ENCODE measurements at places on chromosomes 3 and 15. TPM values are rescaled to one million over a fixed set of nuclear protein-coding genes. Genes with fewer than 3 reads are reported as not detected.

Gene LMLN
- total RNA-seq, result 7.1 TPM

Gene TMEM207
- total RNA-seq, result not detected

Gene FSTL1
- 0.79 TPM for total RNA-seq

Gene SPATA12
- 0.13 TPM for total RNA-seq

Gene RHCG
- not detected for total RNA-seq

Gene RGMA
- total RNA-seq, result not detected

Gene NAA50
- 159 TPM for total RNA-seq

Gene TICRR
- 44.4 TPM for total RNA-seq

Gene C3orf70
- not detected for total RNA-seq

Gene PAQR5
- total RNA-seq, result not detected

Gene DCUN1D1
- total RNA-seq, result 44.0 TPM

Gene SCN11A
- 0.22 TPM for total RNA-seq

Gene FAM107A
- total RNA-seq, result not detected

Gene CPEB1
- total RNA-seq, result not detected

Gene VIPR1
- total RNA-seq, result not detected

Gene ENTPD3
- not detected for total RNA-seq

Gene BNC1
- total RNA-seq, result not detected

Gene GAP43
- not detected for total RNA-seq

Gene SH2D7
- total RNA-seq, result not detected

Gene NPAP1
- total RNA-seq, result not detected

Gene UNC13C
- total RNA-seq, result not detected

Gene GP5
- not detected for total RNA-seq

Gene ERC2
- not detected for total RNA-seq

Gene GJD2
- total RNA-seq, result not detected

Gene ECE2
- total RNA-seq, result not detected

Gene ERICH6
- total RNA-seq, result not detected

Gene PXYLP1
- 4.2 TPM for total RNA-seq

Gene MYH15
- total RNA-seq, result 0.06 TPM

Gene OCA2
- total RNA-seq, result not detected

Gene RARB
- total RNA-seq, result not detected

Gene DNAJC19
- 59.7 TPM for total RNA-seq

Gene BFSP2
- total RNA-seq, result 19.2 TPM

Gene GRIP2
- total RNA-seq, result not detected

Gene COL6A5
- total RNA-seq, result not detected

Gene THOC7
- total RNA-seq, result 103 TPM

Gene NRG4
- total RNA-seq, result not detected

Gene CD200
- not detected for total RNA-seq

Gene PPARG
- total RNA-seq, result not detected

Gene SI
- total RNA-seq, result not detected

Gene SNTN
- not detected for total RNA-seq

Gene ISLR2
- total RNA-seq, result not detected

Gene AADACL2
- not detected for total RNA-seq

Gene ALG1L2
- 2.8 TPM for total RNA-seq

All from OCI-LY7 (cell line).